Stimulated activated CD8-positive, alpha-beta memory T cell treated with anti-CD3 and anti-CD28 coated beads, Interleukin-12 subunit alpha, Interleukin-12 subunit beta, amount 100 ng/mL, for 4 hours (primary cell): ENCODE measurements at places on chromosomes 1 and 21.

GRCh38 chr1:45329445-45329844 lies 2.8 kb downstream of the HPDL start:
- DNase-seq: no peak

GRCh38 chr1:110482662-110483307 lies 31.8 kb downstream of the PROK1 start:
- DNase-seq: no peak

GRCh38 chr21:45763074-45763473 lies 119.5 kb downstream of the PCBP3 start:
- no peak for DNase-seq

- DNase-seq: no peak
Measured at GRCh38 chr1:54580856-54581550, 33.0 kb downstream of the ACOT11 start.

- DNase-seq: no peak
Measured at GRCh38 chr1:89760496-89760895, 60.3 kb upstream of the LRRC8D start.

GRCh38 chr1:47720111-47720510 lies 277.1 kb downstream of the TRABD2B start:
- no peak for DNase-seq

DNA sequence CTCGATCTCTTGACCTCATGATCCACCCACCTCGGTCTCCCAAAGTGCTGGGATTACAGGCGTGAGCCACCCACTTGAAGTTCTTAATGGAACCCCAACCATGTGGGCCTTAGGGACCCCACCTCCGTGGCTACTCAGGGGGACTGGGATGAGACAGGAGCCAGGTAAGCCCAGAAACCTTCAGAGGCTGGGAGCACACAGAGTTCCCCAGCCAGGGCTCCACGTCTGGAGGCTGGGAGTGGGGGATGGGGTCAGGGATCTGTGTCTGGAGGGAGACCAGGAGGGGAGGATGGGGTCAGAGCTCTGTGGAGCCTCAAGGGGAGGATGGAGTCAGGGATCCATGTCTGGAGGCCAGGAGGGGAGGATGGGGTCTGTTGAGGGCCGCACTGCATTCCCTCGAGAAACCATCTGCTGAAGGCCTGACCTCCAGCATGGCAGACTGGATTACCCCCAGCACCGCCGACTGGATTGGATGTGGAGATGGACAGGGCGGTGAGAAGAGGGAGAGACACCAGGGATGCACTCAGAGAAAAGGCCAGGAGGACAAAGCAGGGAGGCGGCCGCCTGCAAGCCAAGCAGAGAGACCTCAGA lies 2.1 kb upstream of the FTCD start:
- DNase-seq: no peak

- no peak for DNase-seq
Measured at GRCh38 chr1:154351363-154352068, 26.2 kb downstream of the ATP8B2 start.

GRCh38 chr1:45499415-45499769 lies 481 bp downstream of the CCDC163 start:
- no peak for DNase-seq

DNA sequence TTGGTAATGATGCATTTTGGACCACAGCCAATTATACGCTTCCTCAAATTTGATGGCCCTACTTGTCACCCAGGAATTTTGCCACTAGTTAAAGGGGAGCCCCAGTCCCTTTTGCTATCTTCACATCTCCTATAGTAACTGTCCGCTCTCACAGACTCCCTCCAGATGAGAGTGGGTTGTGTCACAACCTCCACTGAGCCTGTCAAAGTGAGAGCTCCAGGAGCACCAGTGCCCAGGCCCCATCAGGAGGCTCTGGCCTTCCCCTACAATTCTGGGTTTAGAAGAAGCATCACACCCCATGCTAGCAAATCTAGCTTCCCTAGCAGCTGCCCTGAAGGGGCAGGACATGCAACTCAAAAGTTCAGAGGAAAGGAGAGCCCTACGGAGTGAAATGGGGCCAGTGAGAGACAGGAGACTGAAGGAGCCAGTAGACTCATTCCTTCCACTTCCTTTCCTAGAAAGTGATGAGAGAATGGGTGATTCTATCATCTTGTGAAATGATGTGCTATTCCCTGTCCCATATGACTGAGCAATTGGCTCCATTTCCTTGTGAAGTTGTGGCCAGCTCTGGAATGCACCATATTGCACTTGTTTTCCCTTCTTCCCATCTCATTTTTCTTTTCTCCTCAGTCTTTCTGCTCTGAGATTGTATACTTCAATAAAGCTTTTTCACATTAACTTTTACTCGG lies 541.3 kb downstream of the DPYD start:
- no peak for DNase-seq

DNA sequence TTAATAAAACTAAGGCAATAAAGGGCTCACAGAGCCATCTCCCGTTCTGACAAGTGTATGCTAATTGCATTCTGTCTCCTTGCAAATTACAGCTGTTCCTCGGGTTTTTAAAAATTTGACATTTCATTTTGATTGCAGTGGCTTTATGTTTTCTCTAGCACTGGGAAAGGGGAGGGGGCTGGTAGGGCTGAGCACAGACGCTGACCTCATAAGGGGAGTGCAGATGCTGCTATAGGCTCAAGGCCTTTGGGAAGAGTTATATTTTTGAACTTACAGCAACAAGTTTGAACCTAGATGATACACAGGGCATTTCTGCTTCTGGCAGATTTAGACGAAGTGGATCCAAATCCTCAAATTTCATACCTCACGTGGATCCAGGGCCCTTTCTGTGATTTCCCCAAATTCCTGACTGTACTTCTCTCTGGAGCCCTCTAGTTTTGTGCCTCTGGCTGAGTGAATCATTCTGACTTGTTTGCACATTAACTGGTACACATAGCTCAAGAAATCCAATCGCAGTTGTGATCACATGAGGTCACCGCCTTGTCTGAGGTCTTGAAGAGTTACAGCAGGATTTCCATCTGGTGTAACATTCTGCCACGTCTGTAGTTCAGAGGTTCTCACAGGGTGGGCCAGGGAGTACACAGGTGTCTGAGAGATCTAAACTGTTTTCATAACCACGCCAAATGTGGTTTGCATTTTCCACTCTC lies 230.3 kb downstream of the C1orf94 start:
- DNase-seq: no peak

GRCh38 chr1:50332941-50333594 lies 90.2 kb downstream of the DMRTA2 start:
- DNase-seq: no peak

GRCh38 chr1:193264313-193265065 lies 78.1 kb upstream of the B3GALT2 start:
- no peak for DNase-seq

DNA sequence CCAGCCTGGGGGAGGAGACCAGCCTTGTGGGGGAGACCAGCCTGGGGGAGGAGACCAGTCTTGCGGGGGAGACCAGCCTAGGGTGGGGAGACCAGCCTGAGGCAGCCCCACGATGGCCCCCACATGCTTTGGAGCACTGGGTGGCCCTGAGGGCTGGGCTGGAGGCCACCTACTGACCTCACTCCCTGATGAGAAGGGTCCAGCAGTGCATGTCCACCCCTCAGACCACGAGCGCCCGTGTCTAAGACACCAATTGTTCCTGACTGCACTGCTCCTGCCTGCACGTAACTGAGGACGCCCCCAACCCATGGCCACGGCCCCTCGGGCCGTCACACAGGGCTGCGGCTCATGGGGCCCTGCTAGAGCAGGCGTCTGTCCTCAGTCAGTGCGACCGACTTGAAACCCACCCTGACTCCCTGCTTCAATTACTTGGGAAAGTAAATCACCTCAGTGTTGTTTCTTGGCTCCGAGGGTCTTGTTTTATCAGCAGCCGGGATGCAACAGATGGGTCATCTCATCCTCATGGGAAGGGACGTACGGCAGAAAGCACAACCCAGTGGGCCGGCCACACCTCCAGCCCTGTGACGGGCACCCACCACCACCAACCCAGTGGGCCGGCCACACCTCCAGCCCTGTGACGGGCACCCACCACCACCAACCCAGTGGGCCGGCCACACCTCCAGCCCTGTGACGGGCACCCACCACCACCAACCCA lies at the start of gene SPATC1L:
SPATC1L (minus strand) TSS at position 550 of the 715 bp plus-strand sequence. CDS start 1,643 bp downstream, outside the sequence.
- DNase-seq: peak; percentile 28
